ENCODE measurements at places on chromosomes 12 and 14.

- no peak for DNase-seq
Observed at GRCh38 chr14:54739514-54739913, 163.1 kb downstream of the GCH1 start.

GRCh38 chr12:11785712-11786111, 136.2 kb downstream of the ETV6 start:
- no peak for DNase-seq

- no peak for DNase-seq
Observed at GRCh38 chr12:109483346-109483745, 5.9 kb downstream of the UBE3B start.

GRCh38 chr12:107127482-107128430, 34.4 kb upstream of the CRY1 start:
- no peak for DNase-seq

DNA sequence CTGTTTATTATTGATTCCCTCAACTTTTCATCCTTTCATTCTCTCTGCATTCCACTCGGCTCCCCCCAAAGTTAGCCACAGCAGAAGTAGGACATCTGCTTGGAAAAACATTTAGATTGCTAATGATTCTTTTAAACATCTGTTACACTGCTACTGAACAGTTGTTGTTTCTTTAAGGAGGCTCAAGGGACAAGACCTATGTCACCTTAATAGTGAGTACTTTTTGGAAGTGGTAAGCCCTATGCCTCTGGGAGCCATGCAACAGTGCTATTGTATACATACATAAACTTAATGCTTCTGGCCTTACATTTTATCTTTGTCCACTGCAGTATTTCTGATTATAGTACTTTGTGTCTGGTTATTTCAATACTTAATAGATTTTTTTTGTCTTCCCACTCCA, 628.2 kb upstream of the FOXG1 start:
- DNase-seq = no peak

- no peak for DNase-seq
Observed at GRCh38 chr12:3032770-3033538, 44.2 kb upstream of the TSPAN9 start.

GRCh38 chr12:14614704-14615121, 47.0 kb upstream of the PLBD1 start:
- DNase-seq = no peak

- no peak for DNase-seq
Observed at GRCh38 chr14:95765051-95765450, 51.1 kb upstream of the TCL1A start.

GRCh38 chr12:55760663-55761062, 17.7 kb downstream of the GDF11 start:
- no peak for DNase-seq

DNA sequence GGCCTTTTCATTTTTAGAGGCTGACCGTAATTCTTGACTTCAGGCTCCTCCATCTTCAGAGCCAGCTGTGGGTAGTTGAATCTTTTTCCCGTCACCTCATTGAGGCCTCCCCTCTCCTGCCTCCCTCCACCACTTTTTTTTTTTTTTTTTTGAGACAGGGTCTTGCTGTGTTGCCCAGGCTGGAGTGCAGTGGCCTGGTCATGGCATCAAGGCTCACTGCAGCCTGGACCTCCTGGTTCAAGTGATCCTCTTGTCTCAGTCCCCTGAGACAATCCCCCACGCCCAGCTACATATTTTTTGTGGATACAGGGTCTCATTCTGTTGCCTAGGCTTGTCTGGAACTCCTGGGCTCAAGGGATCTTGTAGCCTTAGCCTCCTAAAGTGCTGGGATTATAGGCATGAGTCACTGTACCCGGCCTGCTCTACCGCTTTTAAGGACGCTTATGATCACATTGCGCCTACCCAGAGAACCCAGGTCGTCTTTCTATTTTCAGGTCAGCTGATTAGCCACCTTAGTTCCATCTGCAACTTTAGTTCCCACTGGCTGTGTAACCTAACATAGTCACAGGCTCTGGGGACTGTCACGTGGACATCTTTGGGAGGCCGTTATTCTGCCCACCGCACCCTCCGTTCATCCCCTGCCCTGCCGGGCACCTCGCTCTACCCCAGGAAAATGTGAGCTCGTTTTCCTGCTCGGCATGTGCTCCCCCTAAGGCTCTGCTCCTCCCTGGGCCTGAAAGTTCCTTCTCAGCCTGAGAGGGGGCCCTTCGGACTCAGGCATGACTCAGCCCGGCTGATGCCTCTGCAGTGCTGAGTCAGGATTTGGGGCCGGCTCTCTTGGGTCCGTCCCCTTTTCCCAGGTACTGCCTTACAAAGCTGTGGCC, 13.4 kb downstream of the TNFAIP2 start:
- no peak for DNase-seq

DNA sequence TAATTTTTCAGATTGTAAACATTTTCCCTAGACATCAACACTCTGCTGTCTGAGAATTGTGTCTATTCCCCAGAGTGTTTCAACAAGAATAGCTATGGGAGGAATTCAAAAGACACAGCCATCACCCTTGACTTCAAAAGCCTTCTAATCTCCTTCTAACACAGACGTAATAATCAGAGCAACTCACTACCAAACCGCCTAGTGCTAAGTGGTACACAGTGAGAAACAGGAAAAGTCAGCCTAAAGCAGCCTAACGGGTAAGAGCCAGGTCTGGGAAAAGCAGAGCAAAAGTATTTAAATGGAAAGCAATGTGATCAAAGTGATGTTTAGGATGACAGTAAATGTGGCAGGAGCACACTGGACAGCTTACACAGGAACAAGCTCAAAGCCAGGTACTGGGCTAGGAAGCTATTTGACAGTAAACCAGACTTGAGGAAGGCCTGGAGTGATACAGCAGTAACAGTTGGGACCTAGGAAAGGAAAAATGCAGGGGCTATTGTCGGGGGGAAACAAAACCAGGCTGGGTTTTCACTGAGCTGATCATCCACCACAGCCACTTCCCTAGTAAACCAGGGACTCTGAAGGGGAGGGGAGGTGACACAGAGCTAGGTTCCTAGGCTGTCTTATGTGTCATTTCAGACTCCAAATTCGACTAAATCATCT, 29.4 kb downstream of the CORO1C start:
- DNase-seq = no peak

DNA sequence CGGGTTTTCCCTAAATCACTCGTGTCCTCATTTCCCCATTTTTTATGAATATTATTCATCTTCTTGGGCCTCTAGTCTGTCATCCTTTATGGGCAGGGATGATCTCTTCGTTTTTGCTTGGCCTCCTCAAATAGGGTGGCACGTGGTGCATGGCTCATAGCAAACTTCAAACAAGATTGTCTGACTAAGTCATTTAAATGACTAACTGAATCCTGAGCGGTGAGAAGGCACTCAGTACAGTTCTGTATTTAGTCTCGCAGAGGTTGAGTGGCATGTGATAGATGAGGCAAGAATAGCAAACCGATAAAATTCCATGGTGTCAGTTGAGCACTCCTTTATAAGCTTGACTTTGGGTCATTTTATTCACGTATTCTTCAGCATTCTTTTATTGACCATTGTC, 5.7 kb upstream of the JDP2 start:
- no peak for DNase-seq

- DNase-seq = no peak
Observed at GRCh38 chr12:131641315-131641714, 69.6 kb upstream of the SFSWAP start.

GRCh38 chr14:23514644-23514957, 37.0 kb downstream of the ZFHX2 start:
- DNase-seq = no peak

GRCh38 chr12:29220632-29221336, 71.7 kb downstream of the FAR2 start:
- DNase-seq = no peak

- DNase-seq = no peak
Observed at GRCh38 chr14:87080146-87080545, 912.8 kb downstream of the GALC start.

GRCh38 chr12:110763583-110763982, 20.9 kb upstream of the PPP1CC start:
- DNase-seq = no peak

GRCh38 chr12:76704693-76705092, 59.2 kb upstream of the ZDHHC17 start:
- no peak for DNase-seq

DNA sequence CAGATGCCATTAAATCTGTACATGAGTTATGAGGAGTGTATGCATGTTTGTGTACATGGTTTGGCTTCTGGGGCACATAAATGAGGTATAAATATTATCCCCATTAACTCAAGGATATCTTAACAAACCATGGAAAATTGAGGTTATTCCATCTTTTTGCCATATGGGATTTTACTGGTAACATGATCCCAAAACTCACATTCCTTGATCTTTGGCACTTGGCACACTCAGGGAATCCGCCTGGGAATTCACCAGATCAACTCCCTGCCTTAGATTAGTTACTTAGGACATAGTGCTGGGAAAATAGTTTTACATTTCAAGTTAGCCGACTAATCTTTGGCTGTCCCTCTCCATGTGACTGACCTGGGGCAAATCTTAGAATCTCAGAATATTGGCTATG, 16.9 kb downstream of the CDKN1B start:
- DNase-seq = no peak

DNA sequence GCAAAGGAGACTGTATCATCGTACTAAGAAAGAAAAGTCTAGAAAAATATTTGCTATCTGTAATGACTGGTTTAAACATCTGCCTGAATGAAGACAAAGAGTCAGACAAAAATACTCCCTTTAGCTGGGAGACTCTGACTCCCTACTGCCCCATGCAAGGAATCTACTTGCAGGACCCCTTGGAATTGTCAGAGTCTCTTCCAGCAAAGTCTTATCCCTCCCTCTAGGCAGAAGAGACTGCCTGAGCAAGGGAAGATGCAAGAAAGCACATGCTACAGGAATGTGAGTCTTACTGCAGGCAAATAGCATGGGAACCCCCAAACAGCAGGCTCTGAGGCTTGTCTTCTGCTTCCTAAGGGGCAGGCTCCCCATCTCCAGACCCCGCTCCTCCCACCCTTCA, 154.0 kb downstream of the KCNA5 start:
- no peak for DNase-seq

GRCh38 chr14:102955636-102956408, 33.4 kb downstream of the AMN start:
- DNase-seq = no peak

GRCh38 chr12:65602253-65602609, 222.1 kb upstream of the HMGA2 start:
- no peak for DNase-seq

DNA sequence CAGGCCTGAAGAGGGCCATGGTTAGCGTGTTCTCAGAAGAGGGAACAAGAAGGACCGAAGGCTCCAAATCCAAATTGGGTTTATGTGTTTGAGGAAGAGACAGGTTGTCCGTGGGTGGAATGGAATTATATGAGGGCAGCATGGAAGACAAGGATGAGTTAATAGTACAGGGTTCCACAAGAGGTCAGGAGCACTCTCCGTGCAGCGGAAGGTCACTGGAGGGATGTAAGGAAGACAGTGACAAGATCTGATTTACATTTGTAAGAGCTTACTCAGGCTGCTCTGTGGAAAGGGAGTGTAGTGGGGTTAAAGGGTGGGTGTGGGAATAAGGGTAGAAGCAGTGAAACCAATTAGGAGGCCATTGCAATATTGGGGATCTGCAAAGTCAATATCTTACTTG, 97.0 kb downstream of the TPH2 start:
- DNase-seq = no peak

GRCh38 chr12:47554046-47554653, 151.7 kb downstream of the RPAP3 start:
- no peak for DNase-seq

GRCh38 chr12:88957358-88957757, 377.1 kb upstream of the KITLG start:
- DNase-seq = no peak

DNA sequence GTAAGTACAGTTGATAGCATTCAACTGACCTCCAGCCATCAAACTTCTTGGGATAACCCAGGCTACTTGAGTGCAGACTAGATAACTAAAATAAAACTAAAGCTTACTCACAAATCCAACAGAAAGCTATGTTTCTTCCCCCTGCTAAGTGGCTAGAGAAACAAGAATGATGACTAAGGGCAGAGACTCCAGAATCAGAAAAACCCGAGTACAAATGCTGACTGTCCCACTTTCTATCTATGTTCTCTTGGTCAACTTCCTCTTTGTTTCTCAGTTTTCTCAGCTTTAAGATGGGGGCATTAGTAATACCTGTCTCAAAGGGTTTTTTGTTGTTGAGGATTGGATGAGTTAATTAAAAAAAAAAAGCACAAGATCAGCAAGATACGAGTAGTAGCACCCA, 6.1 kb upstream of the NUAK1 start:
- no peak for DNase-seq

DNA sequence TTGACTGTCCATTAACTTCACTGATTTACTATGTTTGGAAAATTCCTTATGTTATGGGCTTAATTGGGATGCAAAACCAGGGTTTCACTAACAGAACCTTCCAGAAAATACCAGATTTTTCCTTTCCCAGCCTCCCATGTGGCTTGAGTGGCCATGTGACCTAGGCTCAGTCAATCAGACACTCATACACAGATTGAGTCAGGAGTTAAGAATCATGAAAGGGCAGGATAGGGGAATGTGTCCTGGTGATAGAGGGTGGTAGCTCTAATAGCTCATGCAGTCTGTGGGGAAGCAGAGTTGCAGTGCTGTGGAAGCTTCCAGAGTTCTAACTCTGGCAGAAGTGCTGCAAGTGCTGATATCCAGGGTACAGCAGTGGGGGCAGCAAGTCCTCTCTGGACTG, 134.1 kb upstream of the IFNG-AS1 start:
- DNase-seq = no peak

DNA sequence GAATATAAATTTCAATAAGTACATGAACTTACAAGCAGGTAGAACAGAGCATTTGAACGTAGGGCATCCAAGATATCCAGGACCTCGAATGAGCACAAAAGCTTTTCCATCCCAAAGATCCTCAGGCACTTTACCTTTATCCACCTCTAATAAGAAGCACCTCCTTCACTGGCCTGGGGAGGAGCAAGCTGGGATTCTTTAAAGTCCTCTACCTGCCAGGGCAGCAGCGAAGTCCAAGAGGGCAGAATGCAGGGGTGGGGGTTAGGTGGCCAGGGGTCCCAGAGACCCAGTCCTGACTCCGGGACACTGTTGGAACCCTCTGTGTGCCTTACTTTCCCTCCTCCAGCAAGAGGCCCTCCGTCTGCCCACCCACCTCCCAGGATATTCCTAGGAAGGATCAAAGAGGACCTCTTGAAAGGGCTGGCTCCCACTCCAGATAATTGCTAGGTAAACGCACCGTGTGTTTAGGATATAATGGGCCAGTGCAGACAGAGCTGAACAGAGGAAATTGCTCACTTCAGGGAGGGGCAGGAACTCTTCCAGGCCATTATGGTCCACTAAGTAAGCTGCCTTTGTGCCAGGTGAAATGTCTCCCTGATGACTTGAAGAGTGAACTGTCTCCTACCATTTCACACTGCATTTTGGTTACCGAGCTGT, 68.1 kb downstream of the TTC9 start:
- DNase-seq = no peak

- no peak for DNase-seq
Observed at GRCh38 chr12:132327336-132328171, 1.8 kb downstream of the GALNT9 start.

- no peak for DNase-seq
Observed at GRCh38 chr14:74064883-74065282, 19.4 kb downstream of the ALDH6A1 start.

GRCh38 chr12:50564237-50564947, 59.6 kb downstream of the DIP2B start:
- DNase-seq = no peak

- peak; percentile 23 for DNase-seq
Observed at GRCh38 chr12:14664434-14665023, 31.9 kb downstream of the GUCY2C start.

- peak; percentile 20 for DNase-seq
Observed at GRCh38 chr12:76080729-76081415, 3.6 kb downstream of the NAP1L1 start.

- DNase-seq = no peak
Observed at GRCh38 chr14:56959869-56960268, 149.6 kb upstream of the OTX2 start.

All from HEK293T (cell line).